Left cardiac atrium (tissue), 4 donors: ENCODE measurements at places on chromosomes 4 and X. TPM values are rescaled to one million over a fixed set of nuclear protein-coding genes. Genes with fewer than 3 reads are reported as not detected.

Gene TCEAL5
- 0.50 TPM for total RNA-seq

Gene CNGA1
- 0.12 TPM for total RNA-seq

Gene TGIF2LX
- not detected for total RNA-seq

Gene ENPEP
- 7.4 TPM for total RNA-seq

Gene OTC
- total RNA-seq: 0.32 TPM

Gene LAS1L
- 15.3 TPM for total RNA-seq

Gene CT45A1
- total RNA-seq: not detected

Gene FAM184B
- total RNA-seq: not detected

Gene FMR1NB
- total RNA-seq: not detected

Gene ARMCX1
- total RNA-seq: 29.3 TPM

Gene HTRA3
- total RNA-seq: 48.5 TPM

Gene FAAH2
- total RNA-seq: 0.41 TPM

Gene ETDA
- total RNA-seq: not detected
